GM06990 (cell line): ENCODE measurements at places on chromosomes 13 and 19.

DNA sequence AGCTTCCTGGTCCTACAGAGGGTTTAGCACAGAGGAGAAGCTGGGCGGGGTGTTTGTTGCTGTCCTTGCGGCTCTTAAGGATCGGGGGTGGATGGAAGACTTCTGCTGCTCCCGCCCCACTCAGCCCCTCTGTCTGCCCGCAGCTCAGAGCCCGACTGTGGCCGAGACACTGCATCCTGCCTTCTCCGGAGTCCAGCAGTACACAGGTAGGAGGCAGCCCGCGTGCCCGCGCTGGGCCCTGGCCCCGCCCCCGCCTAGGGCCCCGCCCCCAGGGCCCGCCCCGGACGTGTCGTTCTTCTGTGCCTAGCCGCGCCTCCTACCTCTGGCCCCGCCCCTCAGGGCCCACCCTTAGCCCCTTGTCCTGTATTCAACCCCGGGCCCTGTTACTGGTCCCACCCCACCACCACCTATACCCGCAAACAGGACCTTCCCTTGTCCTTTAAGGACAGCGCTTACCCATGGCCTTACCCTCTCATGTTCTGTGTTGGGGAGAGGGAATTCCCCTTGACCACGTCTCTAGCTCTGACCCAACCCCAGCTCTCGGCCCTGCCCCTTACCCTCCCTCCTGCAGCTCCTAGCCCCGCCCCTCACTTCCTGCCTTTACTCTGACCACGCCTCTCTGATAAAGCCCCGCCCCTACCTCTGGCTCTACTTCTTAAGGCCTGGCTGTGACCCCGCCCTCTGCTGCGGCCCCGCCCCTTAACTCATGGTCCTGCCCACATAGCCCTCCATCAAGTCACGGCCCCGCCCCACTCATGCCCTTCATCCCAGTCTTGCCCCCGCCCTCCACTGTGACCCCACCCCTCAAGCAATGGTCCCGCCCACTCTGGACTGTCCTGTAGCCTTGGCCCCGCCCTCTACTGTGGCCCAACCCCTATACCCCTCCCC is 60.5 kb downstream of the CELF5 start:
- DNase-seq: peak; percentile 77

- DNase-seq: no peak
Measured at GRCh38 chr19:23183251-23183650, 66.4 kb downstream of the ZNF730 start.

DNA sequence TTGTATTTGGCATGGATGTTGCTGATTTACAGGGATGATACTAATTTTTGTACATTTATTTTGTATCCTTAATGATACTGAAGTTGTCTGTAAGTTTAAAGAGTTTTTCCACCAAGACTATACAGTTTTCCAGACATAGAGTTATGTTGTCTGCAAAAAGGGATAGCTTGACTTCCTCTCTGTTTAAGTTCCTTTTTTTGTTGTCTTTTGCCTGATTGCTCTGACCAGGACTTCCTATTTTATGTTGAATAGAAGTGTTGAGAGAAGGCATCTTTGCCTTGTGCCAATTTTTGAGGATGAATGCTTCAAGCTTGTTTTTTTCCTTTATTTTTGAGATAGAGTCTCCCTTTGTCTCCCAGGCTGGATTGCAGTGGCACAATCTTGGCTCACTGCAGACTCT is 36.8 kb upstream of the ZNF681 start:
- DNase-seq: no peak

GRCh38 chr13:19672990-19673389 is 39.5 kb downstream of the MPHOSPH8 start:
- DNase-seq: no peak

DNA sequence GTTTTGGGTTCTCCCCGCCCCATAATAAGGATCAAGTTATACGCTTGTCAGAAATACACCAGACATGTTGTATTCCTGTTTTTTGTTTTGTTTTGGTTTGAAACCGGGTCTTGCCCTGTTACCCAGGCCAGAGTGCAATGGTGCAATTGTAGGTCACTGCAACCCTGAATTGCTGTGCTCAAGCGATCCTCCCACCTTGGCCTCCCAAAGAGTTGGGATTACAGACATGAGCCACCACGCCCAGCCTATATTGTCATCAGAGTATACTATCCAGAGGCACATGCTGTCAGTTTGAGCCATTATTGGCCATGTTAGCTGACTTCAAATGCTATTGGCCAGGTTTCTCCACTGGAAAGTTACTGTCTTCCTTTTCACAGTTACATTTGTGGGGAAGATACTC is 9.8 kb downstream of the SAFB start:
- DNase-seq: no peak

DNA sequence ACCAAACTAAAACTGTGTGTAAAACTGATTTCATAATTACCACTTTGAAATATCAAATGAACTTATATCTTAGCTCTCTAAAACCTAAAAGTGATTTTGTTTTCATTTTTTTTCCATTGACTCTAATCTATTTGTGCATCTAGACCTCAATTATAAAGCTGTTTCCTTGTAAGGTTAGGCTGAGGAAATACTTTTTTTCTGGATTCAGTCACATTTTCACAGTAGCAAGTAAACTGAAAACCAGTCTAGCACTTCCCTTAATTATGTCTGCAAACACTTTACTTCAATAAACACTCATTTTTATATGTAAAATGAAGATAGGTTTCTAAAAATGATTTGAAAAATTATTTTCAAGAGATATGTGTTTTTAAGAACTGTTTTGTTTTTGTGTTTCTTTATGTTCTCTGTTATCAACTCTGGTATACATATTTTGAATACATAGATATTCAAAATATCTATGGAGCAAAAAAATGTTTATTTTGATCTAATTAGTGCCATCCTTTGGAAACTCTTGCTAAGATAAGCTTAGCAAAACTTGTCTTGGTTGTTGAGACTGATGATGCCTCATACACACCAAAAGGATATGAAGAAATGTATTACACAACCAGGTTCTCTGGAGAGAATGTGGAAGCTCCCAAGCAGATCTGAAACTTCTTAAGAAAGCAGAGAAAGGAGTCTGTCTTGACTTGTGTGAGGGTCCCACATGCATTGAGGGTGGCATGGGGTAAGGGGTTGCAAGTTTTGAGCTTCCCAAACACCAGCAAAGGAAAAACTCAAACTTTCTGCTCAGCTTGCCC is 1887.4 kb downstream of the PCDH9 start:
- no peak for DNase-seq

GRCh38 chr19:45508417-45508860 is 1.2 kb downstream of the VASP start:
- DNase-seq: peak; percentile 65

DNA sequence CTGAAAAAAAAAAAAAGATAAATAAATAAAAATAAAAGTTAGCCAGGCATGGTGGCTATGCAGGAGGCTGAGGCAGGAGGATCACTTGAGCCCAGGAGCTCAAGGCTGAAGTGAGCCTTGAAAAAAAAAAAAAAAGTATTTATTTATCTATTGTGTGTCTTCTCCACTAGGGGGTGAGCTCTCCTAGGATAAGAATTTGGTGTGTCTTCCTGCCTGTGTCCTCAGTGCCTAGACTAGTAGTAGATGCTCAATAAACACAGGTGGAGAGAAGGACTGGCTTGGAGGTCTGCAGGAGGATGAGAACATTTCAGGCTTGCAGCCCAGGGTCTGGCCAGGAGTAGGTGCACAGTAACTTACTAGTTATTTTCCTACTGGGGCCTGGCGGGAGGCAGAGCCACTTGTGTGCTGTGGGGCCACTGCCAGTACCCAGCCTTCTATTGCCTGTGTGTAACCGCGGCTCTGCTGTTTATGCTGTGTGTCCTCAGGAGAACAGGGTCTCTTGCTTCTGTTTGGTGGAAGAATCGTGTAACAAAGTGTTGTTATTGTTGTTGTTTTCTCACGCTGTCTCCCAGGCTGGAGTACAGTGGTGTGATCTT is 5.4 kb downstream of the LMTK3 start:
- no peak for DNase-seq

DNA sequence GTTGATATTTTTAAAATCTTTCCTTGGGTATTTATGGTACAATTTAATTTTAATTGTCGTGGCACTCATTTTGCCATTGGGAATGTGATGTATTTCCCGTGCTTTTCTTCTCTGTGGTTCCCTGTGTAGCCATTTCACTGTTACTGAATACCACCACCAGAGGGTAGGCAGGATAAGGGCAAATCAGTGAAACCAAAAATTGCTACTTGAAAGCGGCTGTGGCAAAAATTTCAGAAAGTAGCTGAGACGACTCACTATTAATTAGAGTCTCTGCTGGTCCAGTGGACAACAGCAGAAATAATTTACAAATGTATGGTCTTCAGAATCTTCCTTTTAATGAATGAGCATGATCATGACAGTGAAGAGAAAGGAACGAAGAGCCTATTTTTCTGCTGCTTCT is 34.4 kb upstream of the MIR17HG start:
- DNase-seq: peak; percentile 33

DNA sequence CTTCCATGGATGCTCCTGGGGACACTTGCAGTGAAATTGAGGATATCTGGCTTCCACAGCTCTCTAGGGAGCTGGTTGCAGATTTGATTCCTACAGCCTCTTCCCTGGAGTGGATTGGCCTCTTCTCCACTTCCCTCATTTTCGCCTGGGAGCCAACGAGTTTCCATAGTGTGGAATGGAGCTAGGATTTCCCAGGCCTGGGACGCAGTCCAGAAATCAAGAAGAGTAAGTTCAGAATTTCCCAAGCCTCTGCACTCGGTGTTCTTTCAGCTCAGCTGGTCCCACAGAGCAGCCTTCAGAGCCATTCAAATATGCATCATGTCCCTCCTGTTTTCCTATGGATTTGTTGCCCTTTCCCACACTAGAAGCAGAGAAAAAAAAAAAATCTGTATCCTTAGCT is 68.2 kb downstream of the RAP2A start:
- no peak for DNase-seq

DNA sequence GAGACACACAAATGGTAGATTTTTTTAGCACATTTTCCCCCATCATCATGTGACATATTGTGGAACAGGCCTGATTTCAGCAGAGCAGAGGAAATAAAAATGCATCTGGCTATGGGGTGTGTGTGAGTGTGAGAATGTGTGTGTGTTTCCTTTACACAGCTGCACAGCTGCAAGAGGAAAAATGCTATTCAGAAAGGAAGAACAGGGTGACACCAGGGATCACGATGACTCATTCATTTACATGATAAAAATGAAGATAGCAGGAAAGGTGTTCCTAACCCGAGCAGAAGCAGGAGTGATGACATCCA is 469.5 kb upstream of the TSHZ3 start:
- no peak for DNase-seq

DNA sequence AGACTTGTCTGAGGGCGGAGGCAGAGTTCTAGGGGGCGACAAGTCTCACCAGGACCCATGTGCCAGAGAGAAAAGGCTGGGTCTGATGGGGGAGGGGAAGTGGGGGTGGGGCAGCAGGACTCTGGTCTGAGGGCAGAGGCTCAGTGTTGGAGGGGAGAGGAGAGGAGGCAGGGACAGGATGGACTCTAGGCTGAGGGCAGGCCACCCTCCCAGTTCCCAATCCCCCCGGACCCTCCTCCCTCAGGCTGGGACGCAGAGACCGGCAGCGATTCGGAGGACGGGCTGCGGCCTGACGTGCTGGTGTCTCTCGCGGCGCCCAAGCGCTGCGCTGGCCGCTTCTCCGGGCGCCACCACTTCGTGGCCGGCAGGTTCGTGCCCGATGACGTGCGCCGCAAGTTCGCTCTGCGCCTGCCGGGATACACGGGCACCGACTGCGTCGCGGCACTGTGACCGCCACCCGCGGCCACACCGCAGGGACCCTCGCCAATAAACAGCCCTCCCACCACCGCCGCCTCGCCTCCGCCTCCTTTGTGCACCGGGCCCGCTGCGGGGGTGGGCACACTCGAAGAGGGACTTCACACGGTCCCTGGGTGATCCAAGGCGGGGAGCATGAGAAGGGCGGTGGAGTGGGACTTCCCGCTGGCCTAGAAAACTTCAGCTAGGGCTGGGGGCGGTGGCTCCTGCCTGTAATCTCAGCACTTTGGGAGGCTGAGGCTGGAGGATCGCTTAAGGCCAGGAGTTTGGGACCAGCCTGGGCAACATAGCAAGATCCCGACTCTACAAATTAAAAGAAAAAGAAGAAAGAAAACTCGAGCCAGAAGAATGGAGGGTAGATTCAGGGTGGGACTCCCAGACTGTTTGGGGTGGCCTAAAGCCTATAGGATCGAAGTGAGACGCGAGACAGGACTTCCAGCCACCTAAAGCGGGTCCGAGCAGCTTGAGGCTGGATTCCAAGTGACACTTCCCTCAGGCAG is 703 bp upstream of the CILP2 start:
- no peak for DNase-seq

DNA sequence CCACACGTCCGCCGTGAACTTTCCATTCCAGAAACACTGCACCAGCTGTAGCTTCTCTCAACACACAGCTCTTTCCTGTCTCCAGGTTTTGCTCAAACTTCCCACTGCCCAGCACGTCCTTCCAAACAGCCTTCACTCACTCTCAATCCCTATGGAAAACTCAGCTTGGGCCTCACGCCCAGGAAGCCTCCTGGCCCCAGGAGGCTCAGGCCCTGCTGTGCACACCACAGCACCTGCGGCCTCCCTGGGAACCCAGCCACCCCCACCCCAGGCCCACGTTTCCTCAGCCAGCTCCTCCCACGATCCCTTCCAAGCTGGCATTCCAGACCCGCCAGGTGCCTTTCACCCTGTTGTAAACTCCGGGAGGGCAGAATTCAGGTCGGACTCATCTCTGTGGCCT is 35.2 kb downstream of the C13orf46 start:
- DNase-seq: no peak

- DNase-seq: no peak
Measured at GRCh38 chr19:39017646-39018045, 14.7 kb downstream of the FBXO27 start.

DNA sequence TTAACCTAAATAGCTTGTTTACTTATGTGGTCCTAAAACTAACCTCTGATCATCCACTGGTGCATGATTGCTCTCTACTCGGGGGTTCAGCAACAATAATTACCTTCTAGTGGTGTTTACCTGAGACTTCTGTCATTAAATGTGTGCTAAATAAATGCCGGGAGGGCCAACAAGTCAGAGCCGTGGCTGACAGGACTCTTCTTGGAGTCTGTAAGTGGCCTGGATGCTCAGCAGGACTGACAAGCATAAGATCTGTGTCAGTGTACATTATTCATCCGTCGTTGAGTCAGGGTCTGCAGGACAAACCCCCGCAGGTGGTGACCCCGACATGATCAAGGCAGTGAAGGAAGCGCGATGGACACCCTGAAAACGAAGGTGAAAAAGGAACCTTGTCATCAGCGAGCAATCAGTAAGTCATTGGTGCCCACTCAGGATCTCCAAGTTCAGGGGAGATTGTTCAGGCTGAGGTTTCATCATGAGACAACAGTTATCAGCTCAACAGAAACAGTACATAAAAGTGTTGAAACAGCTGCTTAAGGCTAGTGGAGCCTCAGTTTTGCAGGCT is 1466.9 kb downstream of the UQCRFS1 start:
- DNase-seq: no peak

DNA sequence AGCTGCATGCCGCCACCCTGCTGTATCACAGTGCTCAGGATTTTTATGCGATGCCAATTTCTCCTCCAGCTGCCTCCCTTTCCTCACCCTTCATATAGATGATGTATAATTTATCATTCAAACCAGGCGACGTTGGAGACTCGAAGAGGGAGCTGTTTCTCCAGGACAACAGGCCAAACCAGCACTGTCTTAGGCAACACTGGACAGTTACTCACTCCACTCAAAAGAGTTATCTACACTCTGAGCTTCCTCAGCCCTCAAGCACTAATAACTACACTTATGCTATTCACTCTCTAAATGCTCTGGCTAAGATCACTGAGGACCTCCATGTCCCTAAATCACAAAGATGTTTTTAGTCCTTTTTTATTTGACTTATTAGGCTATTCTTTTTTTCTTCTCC is 87.3 kb upstream of the RFC3 start:
- no peak for DNase-seq
